ENCODE measurements at places on chromosomes 4 and X.

DNA sequence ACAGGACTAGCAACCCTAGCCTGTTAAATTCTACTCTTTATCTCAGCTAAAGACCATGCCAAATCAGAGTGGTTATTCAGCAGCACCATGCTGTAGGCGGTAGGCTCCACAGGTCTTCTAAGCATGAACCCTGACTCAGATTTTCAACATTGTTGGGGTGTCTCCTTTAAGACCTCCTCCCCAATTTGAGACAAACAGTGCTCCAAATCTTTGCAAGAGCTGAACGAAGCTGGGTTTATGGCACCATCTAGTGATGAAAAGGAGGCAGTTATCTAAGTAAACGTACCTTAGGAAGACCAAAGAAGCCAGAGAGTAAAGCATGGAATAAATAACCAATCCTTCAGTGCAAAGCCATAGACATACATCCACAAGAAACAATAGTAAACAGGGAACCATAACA, 334.5 kb upstream of the SLC7A11 start:
- DNase-seq, result no peak

DNA sequence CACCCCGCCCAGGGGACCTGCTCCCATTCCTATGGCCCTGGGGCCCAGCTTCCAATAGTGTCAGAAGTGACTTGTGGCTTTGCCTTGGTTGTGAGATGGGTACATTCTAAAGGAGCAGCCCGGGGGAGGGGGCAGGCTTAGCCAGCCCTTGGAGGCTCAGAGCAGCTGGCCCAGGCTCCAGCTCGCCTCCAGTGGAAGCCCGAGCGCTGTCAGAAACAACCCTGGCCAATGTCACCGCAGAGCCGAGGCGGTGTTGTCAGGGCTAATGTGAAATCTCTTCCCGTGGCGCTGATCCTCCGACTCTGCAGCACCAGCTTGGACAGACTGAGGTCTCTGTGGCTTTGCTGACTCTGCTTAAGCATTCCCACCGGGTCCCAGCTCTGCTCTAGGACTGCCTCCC, 29.2 kb upstream of the ZNF81 start:
- DNase-seq, result no peak

- DNase-seq, result no peak
These were observed 36.5 kb downstream of the TBL1X start for GRCh38 chrX:9501362-9501761.

DNA sequence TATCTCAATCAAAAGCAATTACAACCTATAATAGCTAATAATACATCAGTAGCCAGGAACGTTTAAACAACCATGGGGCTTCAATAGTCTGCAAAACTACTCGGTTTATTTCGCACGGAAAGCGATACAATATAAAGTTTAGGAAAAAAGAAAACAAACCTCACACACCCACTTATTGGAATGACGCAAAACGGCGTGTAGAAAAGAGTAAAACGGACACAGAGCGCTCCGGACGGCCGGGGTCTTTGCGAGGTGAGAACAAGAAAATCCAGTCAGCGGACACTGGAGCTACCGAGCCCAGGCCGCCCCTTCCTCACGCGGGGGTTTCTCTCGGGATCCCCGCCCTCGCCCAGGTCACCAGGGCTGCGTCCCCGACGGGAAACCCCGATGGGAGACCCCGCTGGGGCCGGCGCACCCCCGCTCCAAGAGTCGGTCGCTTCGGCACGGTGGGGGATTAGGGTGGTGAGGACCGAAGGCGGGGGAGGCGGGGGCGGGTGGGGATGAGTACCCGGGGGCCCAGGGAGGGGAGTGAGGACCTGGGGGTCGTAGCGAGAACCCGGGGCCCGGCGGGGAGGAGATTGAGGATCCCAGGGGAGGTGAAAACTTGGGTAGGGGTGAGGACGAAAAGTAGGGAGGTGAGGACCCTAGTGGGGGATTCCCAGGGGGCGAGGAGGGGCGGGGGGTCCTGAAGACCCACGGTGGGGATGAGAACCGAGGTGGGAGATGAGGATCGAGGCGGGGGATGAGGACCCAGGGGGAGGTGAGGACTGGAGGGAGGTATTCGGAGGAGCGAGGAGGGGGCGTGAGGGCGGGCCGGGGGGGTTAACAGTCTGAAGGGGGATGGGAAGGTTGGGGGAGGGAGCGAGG, 737 bp downstream of the NELFA start:
- DNase-seq, result no peak

DNA sequence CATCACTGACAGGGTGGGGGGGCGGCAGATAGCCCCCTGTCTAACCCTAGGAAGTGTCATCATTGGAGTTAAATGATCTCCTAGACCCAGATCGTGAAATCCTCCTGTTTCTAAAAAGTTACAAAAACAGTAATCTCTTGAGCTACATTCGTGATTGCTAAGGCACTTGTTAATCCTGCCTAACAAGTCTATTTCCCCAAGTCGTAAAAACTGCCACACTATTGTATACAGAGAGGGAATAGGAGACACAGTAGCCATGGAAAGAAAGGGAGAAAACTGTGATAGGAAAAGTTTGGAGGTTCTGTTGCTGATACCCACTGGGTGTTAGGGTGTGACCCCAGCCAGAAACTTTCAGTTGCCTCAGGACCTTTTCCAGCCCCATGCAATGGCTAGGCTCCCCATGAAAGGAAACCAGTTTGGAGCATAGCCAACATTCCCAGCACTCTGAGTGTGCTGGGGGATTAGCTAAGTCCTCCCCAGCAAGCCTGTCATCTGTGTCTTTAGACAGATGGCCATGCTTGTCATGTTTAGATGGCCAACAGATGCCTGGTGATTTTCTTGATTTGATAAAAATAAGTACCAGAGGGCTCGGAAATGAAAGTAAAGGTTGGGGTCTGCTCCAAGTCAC, 63.3 kb upstream of the ANXA10 start:
- DNase-seq, result no peak

DNA sequence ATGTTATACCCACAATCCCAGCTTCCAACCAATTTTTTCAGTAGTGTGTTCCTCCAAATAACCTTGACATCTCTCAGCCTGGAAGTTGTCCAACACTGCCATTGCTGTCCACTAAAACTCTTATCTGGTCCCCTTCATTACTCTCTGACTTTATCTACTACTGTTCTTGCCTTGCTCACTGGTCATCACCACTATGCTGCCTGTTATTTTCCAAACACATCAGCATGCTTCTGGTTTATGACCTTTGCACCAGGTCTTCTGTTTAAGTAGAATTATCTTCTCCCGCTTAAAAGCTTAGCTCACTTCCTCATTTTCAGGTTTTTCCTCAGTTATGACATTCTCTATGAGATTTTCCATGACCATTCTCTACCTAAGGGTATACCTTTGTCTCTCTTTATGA, 5.5 kb downstream of the ELMOD2 start:
- no peak for DNase-seq

GRCh38 chr4:138267835-138268234, 25.7 kb upstream of the SLC7A11 start:
- no peak for DNase-seq

DNA sequence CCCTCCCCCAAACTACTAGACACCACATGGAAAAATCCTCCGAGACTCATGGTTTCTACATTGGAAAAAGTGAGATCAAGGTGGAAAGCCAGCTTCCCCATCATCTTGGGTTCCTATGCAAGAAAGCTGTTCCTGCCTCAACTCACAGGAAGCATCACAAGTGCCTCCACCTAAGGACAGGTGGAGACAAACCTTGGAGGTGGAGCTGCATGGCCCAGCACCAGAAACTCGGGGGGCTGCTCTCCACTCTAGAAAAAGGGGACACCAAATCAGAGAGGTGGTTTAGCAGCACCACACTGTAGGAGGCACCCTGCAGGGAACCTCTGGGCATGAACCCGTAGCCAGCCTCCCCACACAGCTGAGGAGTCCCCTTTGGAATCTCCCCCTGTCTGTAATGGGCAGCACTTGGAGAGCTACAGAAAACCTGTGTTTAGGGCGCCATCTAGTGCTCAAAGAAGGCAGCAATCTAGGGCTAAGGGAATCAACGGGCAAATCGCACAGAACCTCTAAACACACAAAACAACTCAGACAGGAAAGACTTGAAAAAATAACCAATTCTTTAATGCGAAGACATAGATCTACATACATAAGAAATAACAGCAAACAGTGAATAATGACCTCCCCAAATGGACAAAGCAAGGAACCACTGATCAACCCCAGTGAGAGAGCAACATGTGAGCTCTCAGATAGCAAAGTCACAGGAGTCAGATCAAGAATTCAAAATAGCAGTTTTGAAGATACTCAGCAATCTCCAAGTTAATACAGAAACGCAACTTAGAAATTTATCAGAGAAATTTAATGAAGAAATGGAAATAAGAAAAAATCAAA, 37.0 kb upstream of the ZBTB33 start:
- peak; percentile 68 for DNase-seq

DNA sequence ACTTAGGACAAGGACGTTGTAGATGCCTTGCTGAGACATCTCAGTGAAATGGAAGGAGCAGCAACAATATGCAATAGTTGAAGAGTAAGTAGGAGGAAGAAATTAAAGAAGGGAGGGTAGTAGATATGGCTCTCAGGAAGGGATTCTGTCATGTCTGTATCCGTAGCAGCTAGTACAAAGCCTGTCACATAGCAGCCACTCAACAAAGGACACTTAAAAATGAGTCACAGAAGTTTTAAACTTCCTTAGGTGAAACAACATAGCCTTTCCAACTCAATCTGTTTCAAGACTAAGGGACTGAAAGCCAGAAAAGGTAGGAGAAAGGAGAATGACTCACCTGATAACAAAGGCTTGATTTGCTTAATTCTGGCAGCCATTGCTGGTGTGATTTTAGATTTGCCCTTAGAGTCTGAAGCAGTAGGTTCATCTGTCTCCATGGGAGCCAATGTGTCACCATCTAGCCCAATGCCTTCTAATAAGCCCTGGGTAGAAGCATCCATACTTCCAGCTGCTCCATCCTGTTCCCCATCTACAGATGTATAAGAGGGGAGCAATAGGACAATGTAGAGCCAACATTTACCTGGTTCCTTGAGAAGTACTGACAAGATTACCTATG, 86.6 kb downstream of the HUWE1 start:
- DNase-seq, result no peak

GRCh38 chr4:38605753-38606586, 58.0 kb upstream of the KLF3 start:
- DNase-seq, result no peak

GRCh38 chr4:56671373-56671772, 9.7 kb downstream of the HOPX start:
- no peak for DNase-seq

DNA sequence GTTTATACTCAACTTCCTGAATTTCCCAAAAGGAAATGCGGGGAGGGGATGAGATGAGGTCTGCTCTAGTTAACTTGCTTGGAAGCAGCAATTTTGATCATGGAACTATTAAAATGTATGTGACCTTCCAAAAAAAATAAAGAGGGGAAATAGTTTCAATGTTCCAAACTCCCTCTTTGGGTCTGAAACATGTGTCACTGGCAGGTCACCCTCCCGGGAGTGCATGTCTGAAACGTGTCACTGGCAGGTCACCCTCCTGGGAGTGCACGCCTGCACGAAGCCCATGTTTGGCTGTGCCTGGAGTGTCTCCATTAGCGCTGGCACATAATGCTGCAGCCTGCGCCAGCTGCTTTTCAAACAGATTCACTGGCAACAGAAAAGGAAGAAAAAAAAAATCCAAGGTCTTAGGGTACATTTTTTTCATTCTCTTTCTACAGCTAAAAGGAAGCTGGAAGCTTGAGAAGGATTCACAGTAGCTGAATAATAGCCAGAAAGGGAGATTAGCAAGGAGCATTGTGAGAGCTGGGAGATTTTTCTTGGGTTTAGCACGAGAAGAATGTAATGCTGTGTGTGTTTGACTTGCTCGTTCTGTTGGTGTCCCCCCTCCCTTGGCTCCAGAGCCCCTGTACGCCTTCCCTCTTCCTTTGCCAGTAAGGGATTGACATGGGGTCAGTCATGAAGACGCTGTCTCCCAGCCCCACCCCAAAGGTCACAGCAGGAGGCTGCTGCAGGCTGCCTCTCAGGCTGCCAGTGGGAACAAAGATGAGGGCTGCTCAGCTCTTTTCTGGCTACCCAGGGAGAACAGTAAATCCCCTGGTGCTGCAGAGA, 39.2 kb upstream of the TLR3 start:
- DNase-seq, result no peak

DNA sequence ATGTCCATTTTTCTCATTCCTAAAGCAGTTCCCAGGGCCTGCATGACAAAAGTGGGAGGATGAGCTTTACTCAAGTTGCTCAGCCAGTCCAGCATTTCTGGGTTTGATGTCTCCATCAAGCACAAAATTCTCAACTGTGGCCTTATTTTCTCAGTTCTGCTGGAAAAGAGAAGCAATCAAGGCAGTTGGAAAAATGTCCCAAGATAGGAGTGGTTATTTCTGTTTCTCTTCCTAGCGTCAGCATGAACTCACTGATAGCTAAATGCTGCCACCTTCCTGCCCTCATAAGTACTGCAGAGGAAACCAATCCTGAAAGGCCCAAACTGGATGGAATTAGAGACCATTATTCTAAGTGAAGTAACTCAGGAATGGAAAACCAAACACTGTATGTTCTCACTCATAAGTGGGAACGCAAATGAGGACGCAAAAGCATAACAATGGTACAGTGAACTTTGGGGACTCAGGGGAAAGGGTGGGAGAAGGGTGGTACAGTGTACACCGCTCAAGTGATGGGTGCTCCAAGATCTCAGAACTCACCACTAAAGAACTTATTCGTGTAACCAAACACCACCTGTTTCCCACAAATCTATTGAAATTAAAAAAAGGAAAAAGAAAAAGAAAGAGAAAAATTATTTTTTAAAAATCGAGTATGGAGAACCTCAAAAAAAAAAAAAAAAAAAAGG, 29.6 kb downstream of the ADH7 start:
- peak; percentile 75 for DNase-seq

DNA sequence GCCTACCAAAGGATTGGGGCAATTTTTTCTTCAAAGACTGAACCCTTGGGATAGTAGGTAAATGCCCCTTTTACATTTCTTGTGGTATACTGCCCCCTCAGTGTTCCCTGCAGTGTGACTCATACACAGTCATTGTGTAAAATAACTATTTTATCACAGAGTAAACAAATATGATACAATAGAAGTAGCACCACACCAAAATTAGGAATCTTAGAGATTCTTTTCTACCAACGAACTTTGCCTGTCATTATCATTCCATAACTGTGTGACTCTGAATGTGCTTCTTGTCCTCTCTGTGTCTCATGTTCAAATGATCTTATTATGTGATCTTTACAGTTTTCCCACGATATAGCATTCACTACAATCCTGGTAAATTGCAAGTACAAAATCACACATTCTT, 517.0 kb downstream of the ZIC3 start:
- no peak for DNase-seq

DNA sequence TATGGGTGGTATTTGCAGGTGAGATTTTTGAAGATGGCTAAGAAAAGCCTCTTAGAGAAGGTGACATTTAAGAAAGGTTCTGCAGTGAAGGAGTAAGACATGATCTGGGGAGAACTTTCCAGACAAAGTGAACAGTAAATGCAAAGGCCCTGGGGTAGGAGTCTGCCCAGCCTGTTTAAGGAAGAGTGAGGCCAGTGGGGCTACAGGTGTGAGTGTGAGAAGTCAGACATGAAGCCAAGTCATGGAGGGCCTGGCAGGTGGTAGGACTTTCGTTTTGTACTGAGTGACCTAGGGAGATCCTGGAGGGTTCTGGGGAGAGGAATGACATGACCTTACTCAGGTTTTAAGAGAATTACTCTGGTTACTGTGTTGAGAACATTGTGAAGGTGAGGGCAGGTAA, 21.5 kb downstream of the COQ2 start:
- DNase-seq, result no peak
